ENCODE measurements at places on chromosomes 1 and 21. TPM values are rescaled to one million over a fixed set of nuclear protein-coding genes. Genes with fewer than 3 reads are reported as not detected.

DNA sequence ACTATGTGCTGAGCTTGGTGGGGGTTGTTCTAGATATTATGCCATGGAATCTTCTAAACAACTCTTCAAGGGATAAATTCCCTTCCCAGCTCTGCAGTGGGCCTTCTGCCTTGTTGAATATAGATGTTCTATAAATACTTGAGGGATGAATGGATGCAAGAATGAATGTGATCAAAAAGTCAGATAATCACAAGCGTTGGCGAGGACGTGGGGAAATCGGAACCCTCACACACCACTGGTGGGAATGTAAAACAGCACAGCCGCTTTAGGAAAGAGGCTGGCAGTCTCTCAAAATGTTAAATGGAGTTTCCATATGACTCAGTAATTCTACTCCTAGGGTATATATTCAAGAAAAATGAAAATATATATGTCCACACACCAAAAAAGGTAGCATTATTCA, 19.0 kb downstream of the SDC3 start:
- DNase-seq, result no peak

- no peak for DNase-seq
Observed at GRCh38 chr1:237507005-237507404, 383.7 kb downstream of the ZP4 start.

DNA sequence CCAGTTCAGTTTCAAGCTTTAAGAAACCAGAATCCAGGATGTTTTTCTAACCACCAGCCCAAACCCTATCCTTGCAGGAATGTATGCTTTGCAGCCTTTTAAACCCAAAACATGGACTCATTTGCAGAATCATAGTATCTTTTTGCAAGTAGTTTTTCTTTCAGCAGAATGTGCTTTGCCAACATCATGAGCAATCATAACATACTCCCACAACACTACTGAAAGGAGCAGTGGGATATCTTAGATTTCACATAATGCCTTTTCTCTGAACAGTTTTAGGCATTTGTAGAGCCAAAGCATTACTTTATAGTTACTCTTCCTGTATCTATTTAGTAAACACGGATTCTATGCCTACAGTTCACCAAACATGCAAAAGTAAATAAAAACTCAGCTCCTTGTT, 10.0 kb upstream of the SH2D2A start:
- DNase-seq, result no peak

DNA sequence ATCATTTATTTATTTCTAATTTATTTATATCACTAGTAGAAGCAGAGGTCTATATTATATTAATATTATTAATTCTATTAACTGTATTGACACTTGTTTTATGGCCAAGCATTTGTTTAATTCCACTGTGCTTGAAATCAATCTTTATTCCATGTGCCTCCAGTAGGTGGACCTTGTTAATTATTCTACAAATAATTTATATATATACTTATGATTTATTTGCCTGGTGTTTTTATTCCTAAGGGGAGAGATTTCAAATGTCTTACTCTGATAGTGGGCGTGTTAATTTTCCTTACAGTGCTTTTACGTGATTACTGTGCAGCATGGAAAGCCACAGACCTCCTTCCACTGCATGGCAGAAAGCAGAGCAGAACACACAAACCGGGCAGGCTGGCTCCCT, 17.5 kb upstream of the OR6N2 start:
- DNase-seq, result no peak

Gene NCAM2
- 63.6 TPM for total RNA-seq

Gene ANKRD35
- 0.82 TPM for total RNA-seq

All from frontal cortex (tissue), 4 donors.